ENCODE measurements at places on chromosomes 1 and 21.

DNA sequence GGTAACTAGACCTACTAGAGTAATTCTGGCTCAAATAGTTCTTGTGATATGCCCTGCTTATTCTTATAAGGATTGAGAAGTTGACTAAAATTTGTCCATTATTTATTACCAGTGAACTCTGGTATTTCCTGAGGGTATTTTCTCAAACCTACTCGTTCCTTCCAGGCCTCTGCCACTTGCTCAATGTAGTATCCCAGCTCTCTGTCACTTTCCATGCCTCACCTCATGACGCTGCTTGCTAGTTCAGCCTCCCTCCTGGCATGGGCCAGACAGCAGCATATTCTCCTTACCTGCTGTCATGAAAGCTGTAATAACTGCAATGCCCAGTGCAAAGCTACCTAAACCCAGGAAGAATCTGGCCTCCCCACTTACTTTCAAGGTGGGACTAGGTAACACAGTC, 602.9 kb upstream of the ADAMTS5 start:
- no peak for DNase-seq

DNA sequence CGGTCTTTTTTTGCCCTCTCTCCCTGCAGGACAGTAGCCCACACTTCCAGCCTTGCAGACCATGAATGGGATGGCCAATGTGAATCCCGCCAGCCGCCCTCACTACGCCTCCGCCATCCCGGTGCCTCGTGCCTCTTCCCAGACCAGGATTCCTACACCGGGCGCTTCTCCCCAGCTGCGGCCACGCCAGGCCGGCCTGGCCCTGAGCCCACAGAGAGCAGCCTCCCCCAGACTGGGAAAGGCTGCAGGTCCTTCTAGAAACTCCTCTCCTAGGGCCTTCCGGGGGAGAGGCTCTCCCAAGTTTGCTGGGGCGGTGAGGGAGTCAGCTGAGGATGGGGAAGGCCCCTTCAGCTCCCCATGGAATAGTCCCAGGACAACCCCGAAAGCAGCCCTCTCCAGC, 83.9 kb downstream of the NAV1 start:
- no peak for DNase-seq

DNA sequence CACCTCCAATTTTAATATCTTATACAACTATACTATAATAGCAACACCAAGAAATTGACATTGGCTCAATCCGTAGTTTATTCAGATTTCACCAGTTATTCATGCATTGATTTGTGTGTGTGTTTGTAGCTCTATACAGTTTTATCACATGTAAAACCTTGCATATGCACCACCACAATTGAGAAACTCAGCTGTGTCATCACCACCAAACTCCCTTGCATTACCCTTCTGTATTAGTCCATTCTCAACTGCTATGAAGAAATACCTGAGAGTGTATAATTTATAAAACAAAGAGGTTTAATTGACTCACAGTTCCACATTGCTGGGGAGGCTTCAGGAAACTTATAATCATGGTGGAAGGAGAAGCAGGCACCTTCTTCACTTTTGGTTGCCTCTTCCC, 162.1 kb downstream of the PATJ start:
- DNase-seq = no peak

GRCh38 chr1:71166178-71167173, 85.6 kb upstream of the ZRANB2 start:
- DNase-seq = no peak

DNA sequence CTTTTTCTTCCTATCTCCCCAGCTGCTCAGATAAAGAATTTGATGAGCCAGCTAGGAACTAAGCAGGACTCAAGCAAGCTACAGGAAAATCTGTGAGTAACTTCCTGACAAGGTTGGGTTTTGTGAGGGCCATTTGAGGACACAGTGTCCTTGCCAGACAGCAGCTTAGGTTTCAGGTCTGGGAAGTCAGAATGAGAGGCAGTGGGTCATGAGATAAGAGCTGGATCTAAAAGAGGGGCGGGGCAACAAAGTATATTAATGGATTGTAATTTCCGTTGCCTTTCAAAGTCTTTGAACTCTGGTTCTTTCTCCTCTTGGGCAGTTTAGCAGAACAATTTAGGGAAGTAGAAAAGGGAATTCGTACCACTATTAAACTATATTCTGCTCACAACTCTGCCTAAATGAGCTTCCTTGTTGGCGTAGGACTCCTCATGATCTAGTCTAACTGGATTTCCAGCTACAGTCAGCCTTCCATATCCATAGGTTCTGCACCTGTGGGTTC, 16.6 kb downstream of the STX12 start:
- DNase-seq = no peak

Measured in activated CD8-positive, alpha-beta memory T cell treated with anti-CD3 and anti-CD28 coated beads for 48 hours (primary cell).